ENCODE measurements at places on chromosomes 4 and X. TPM values are rescaled to one million over a fixed set of nuclear protein-coding genes. Genes with fewer than 3 reads are reported as not detected.

GRCh38 chrX:110402091-110402849, 43.6 kb downstream of the RTL9 start:
- no peak for ATAC-seq

- ATAC-seq, result no peak
Measured at GRCh38 chr4:150315691-150316090, 237.4 kb downstream of the DCLK2 start.

DNA sequence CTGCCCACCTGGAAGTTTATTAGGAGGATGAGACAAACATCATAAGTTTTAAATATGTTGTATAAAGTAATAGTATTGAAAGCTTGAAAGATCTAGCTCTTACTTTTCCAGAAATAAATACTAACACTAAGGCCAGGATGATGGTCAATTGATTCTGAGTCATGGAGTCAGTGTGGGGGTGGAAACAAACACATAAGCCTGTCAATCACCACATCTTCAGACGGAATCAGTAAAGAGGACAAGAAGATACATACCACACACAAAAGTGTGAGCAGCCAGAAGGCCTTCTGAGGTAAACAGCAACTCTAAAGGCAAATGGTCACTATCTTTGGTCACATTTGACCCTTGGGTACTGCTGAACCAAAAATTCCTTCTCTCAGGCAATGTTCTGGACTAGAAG, 365.0 kb upstream of the RASGEF1B start:
- ATAC-seq, result no peak

- ATAC-seq, result no peak
Measured at GRCh38 chr4:8560265-8561047, 19.7 kb upstream of the GPR78 start.

MAGEB2 gene
- total RNA-seq, result not detected

NR3C2 gene
- total RNA-seq, result 7.1 TPM

- peak; percentile 69 for ATAC-seq
Measured at GRCh38 chrX:46686003-46686645, 72.8 kb downstream of the SLC9A7 start.

GRCh38 chr4:35175487-35175886, 1068.8 kb downstream of the ARAP2 start:
- no peak for ATAC-seq

DNA sequence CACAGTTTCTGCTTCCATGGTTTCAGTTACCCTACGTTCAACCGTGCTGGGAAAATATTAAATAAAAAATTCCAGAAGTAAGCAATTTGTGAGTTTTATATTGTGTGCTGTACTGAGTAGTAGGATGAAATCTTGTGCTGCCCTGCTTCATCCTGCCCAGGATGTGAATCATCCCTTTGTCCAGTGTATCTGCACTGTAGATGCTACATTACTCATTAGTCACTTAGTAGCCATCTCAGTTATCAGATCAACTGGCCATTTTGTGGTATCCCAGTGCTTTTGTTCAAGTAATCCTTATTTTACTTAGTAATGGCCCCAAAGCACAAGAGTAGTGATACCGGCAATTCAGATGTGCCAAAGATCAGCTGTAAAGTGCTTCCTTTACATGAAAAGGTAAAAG, 97.9 kb downstream of the COX18 start:
- ATAC-seq, result no peak

DNA sequence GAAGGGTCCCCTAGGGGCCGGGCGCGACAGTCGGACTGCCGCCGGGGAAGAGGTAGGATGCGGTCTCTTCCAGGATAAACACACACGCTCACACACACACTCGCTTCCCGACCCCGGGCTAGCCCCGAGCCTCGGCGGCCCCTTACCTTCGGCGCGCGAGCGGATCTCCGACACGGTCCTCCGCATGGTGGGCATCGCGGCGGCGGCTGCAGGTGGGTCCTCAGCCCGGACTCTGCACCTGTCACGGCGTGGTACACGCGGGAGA, 294 bp downstream of the ATP8A1 start:
- no peak for ATAC-seq

ZDHHC15 gene
- total RNA-seq, result not detected

GRCh38 chr4:11724731-11725130, 296.0 kb upstream of the HS3ST1 start:
- ATAC-seq, result no peak

GRCh38 chr4:1154523-1155182, 17.7 kb downstream of the SPON2 start:
- ATAC-seq, result no peak

DNA sequence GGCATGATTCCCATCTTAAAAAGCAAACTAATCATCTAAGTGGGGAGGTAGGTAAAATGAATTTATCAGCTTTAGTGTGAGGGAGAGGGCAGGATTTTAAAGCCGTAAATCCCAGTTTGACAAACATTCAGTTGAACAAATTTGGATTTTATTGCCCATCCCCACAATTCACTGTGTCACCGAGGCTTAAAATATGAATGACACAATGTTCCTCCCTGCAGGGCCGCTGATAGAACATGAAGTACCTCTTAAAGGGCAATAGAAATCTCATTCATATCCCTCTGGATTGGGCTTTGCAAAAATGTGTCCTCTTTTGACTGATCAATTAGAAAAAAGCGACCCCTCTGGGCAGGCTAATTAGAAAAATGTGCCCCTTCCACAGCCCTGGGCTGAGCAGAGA, 45.5 kb upstream of the SMAD1 start:
- ATAC-seq, result no peak

GRCh38 chrX:22577181-22577580, 304.5 kb downstream of the CBLL2 start:
- ATAC-seq, result no peak

TMEM47 gene
- total RNA-seq, result not detected

- ATAC-seq, result no peak
Measured at GRCh38 chrX:63930140-63930539, 145.1 kb upstream of the ARHGEF9 start.

CHST7 gene
- total RNA-seq, result 2.4 TPM

- ATAC-seq, result no peak
Measured at GRCh38 chr4:64774626-64775025, 365.4 kb upstream of the TECRL start.

GRCh38 chr4:46329118-46329976, 60.6 kb downstream of the GABRA2 start:
- ATAC-seq, result no peak

GRCh38 chr4:54006755-54007154, 57.6 kb downstream of the CHIC2 start:
- no peak for ATAC-seq

FAT4 gene
- total RNA-seq, result not detected

GRCh38 chr4:82031376-82031927, 342.3 kb downstream of the HNRNPD start:
- no peak for ATAC-seq

GRCh38 chr4:13534344-13535063, 9.8 kb downstream of the NKX3-2 start:
- no peak for ATAC-seq

GRCh38 chr4:89021062-89021461, 35.9 kb downstream of the FAM13A start:
- ATAC-seq, result no peak

- ATAC-seq, result no peak
Measured at GRCh38 chr4:94678896-94679295, 78.9 kb upstream of the BMPR1B start.

DNA sequence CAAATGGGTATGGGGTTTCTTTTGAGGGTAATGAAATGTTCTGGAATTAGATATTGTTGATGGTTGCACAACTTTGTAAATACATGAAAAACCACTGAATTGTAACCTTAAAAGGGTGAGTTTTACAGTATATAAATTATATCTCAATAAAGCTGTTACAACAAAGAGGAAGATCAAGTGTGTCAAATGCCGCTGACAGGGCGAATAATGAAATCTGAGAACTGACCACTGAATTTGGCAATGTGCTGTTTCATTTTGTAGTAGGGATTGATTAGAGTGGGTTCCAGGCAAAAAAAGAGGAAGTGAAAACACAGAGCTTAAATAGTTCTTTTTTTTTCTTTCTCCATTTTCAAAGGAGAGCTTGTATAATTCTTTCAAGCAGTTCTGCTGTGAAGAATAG, 161.1 kb upstream of the NAP1L5 start:
- ATAC-seq, result no peak
